Right ventricle myocardium inferior (tissue), 1 donor: ENCODE measurements at places on chromosomes 7 and 10. TPM values are rescaled to one million over a fixed set of nuclear protein-coding genes. Genes with fewer than 3 reads are reported as not detected.

DNA sequence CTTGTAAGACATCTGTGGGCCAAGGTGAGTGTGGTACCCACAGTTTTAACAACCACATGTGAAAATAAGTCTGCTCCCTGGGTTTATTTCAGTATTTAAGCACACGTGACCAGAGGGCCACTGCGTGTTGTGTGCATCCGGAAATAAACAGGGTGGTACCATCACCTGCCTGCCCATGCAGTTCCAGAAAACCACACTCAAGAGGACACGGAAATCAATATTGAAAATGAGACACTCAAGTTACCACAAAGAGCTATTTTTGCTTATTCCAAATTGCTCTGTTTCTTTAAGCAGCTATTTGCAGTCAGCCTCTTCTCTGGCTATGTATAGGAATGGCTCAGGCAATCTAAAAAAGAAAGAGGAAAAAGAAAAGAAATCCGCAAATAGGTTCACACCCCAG is 71.8 kb upstream of the LOXL4 start:
- DNase-seq: no peak

STAG3 gene
- 0.51 TPM for total RNA-seq

GRCh38 chr10:46254467-46254866 is 32.3 kb upstream of the ANTXRL start:
- DNase-seq: no peak

CCSER2 gene
- total RNA-seq: 163 TPM

ZNF804B gene
- total RNA-seq: not detected

GRCh38 chr10:22473044-22473443 is 127.7 kb downstream of the SPAG6 start:
- DNase-seq: no peak
